ENCODE measurements at places on chromosomes 12 and 14.

DNA sequence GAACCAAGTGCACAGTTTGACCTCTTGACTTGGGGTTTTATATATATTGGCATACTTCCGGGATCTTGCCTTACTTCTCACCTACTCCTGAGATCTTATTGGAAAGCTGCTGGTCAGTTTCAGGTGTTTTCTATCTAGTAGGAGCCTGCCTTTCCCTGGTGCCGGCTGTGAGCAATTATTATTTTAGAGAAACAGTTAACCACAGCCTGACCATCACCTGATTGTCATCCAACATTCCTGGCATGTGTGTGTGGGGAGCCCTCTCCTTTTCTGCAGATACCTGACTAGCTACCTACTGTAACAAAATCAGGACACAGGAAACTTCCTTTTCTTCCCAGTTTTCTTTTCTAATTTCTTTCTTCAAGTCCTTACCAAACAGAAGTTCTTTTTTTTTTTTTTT is 220.4 kb downstream of the ATP23 start:
- DNase-seq = no peak

- DNase-seq = no peak
Observed at GRCh38 chr14:106493962-106494823, 967.8 kb downstream of the TMEM121 start.

- no peak for DNase-seq
Observed at GRCh38 chr14:81529391-81529790, 4.3 kb downstream of the SEL1L start.

GRCh38 chr12:87092421-87092820 is 836.2 kb upstream of the MGAT4C start:
- DNase-seq = no peak

DNA sequence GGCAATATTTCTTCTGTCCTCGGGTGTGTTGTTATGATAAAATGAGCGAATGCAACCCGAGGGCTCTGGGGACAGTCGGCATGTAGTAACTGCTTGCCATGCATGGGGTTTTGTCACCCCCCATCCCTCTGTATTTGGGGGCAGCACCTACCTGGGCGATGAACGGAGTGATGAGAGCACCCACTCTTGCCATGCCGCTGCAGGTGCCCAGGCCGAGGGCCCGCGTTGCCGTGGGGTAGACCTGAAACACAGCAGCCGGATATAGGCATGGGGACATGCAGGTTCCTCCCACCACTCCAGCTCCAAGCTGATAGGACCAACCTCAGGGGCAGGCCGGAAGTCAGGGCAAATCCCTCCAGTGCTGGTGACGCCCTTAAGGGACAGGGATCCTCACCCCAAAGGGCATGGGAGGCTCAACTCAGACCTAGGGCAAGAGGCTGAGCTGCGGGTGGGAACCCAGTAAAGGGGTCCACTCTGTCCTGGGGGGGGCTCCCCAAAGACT is 35.8 kb downstream of the DAO start:
- DNase-seq = no peak

GRCh38 chr14:83777516-83777915 is 1752.4 kb upstream of the FLRT2 start:
- no peak for DNase-seq

DNA sequence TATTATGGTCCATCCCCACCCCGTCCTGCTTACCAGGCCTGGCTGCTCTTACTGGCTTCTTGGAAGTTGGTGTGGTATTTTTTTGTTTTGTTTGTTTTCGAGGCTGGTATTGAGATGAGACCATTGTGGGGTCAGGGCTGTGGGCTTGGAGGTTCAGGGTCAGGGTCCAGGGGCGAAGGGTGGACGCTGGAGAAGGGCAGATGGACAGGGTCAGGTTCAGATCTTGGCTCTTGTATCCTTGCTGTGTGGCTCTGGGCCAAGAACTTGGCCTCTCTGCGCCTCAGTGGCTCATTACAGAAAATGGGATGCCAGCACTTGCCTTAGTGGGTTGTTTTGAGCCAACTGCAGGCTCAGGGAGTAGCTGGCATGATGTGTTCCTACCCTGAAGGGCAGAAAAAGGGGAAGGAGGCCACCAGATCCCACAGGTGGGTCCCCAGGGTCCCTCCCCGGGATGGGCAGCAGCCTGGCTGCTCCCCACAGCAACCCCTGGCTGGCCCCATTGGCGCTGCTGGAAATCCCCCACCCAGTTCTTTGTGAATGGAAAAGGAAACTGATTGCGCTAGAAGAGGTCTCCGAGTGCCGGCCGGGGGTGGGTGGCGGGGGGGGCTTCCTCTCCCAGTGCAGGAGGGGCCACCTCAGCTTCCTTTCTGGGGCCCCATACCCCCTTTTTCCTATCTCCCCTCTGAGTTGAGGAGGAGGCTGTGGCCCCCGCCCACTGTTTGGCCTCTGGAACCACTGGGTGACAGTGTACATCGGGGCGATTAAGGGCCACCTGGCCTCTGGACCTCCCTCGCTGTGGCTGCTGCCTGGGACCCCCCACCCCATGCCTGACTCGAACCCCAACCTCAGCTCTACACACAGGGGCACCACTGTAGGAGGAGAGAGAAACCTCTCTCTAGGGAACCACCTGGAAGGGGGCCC is 25.0 kb downstream of the SH2B3 start:
- DNase-seq = no peak

- no peak for DNase-seq
Observed at GRCh38 chr12:80332827-80333226, 111.2 kb upstream of the PTPRQ start.

GRCh38 chr12:13661005-13661887 is 320.2 kb downstream of the GRIN2B start:
- DNase-seq = peak; percentile 74

GRCh38 chr14:68520637-68521556 is 272.0 kb downstream of the ZFP36L1 start:
- DNase-seq = no peak

DNA sequence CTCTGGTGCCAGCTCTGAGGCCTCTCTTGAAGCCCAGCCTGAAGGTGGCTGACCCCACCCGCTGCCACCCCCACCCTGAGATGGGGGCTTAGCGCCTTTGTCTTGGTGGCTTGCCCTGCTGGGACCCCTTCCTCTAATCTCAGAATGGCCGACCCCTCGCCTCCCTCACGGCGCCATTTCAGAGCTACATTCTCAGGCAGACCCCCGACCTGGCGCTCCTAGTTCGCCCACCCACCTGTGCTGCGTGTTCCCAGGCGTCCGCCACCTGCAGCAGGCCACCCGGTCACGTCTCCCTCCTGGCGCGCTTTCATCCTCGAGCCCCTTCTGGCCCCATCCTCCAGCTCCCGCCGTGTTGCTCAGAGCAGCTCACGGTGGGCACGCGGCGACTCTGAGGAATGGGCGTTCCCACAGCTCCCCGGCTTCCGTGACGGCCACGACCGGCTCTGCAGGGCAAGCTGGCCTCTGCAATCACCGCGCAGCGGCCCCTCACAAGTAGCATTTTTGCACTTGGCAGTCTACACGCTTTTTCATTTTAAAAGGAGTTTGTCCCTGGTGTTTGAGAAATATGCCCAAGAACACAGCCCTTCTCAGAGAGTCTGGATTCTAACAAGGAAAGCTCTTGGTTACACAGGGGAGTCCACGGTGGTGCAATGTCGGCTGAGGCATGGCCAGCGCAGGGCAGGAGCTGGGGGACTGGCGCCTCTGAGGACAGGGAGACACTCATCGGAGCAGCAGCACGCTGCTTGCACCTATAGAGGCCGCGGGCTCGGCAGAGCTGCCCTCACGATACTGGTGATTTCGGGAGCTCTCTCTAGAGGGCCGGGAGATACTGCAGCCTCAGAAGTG is 105.7 kb upstream of the C14orf180 start:
- no peak for DNase-seq

- DNase-seq = no peak
Observed at GRCh38 chr12:18700271-18700670, 37.5 kb downstream of the PLCZ1 start.

- no peak for DNase-seq
Observed at GRCh38 chr12:107377596-107378385, 284.4 kb upstream of the CRY1 start.

- no peak for DNase-seq
Observed at GRCh38 chr12:132049876-132050275, 94.2 kb downstream of the DDX51 start.

DNA sequence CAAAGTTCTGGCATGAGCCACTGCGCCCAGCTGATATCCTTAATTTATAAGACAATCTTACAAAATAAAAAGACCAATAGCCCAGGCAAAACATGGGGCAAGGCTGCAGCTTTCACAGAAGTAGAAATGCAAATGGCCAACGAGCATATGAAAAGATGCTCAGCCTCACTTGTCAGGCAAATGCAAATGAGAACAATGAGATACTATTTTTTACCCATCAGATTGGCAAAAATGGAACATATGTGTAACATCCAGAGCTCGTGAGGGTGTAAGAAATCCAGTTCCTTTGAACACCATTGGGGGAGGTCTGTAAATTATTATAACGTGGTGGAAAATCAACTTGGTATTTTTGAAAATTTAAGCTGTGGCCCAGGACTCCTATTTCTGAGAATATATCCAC is 14.6 kb downstream of the MAP1LC3B2 start:
- DNase-seq = no peak

DNA sequence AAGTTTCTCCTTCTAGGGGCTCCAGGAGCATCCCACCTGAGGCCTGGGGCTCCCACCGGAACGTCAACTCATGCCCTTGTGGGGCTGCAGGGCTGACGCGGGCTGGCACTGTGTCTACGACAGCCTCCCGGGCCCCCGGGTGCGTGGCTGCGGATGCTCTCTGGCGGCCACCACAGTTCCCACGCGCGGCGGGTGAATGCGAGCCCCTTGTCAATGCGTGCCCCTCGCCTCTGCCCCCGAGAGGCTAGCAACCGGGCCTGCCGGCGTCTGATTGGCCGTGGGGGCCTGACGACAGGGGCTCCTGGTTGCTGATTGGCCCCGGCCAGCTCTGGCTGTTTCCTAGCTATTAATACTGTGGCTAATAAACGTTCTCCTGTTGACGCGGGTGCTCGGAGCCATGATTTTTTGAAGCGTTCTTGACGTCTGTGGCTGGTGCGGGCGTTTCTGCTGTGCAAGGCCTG is 1.8 kb upstream of the MEG3 start:
- DNase-seq = no peak
